Melanocyte of skin (primary cell): ENCODE measurements at places on chromosomes 11 and 22. TPM values are rescaled to one million over a fixed set of nuclear protein-coding genes. Genes with fewer than 3 reads are reported as not detected.

Gene EFCAB6
- total RNA-seq, result 0.33 and 0.77 TPM in 2 replicates

Gene MN1
- total RNA-seq, result under 0.01 and 0.36 TPM in 2 replicates

Gene SULT4A1
- not detected in 2 replicates for total RNA-seq

Gene CCDC73
- total RNA-seq, result under 0.01 TPM in 1 of 2 replicates, not detected in the other

Gene LINC01488
- not detected in 2 replicates for total RNA-seq

Gene SELENOM
- total RNA-seq, result 2.0 and 5.7 TPM in 2 replicates

Gene STK33
- under 0.01 TPM in 1 of 2 replicates, not detected in the other for total RNA-seq

Gene OR2AG1
- not detected in 2 replicates for total RNA-seq

Gene PRODH
- total RNA-seq, result 0.33 and 2.2 TPM in 2 replicates

Gene AQP11
- 2.0 and 4.3 TPM in 2 replicates for total RNA-seq

Gene LMO2
- under 0.01 and 0.15 TPM in 2 replicates for total RNA-seq

Gene SHISA8
- not detected in 2 replicates for total RNA-seq

Gene F2
- not detected in 2 replicates for total RNA-seq

Gene OR8B8
- total RNA-seq, result not detected in 2 replicates

Gene TRIM21
- total RNA-seq, result 68.6 and 100 TPM in 2 replicates

Gene HBE1
- total RNA-seq, result not detected in 2 replicates

Gene PDE2A
- 1.2 and 2.0 TPM in 2 replicates for total RNA-seq

Gene APLNR
- not detected in 2 replicates for total RNA-seq

Gene ZBTB16
- 0.31 and 0.67 TPM in 2 replicates for total RNA-seq

Gene DDX25
- under 0.01 and 0.15 TPM in 2 replicates for total RNA-seq

Gene OR52K2
- 0.34 TPM in 1 of 2 replicates, not detected in the other for total RNA-seq

Gene ACR
- total RNA-seq, result 0.36 TPM in 1 of 2 replicates, not detected in the other

Gene VSIG10L2
- total RNA-seq, result 0.15 TPM in 1 of 2 replicates, not detected in the other

Gene RAB38
- 248 and 260 TPM in 2 replicates for total RNA-seq

Gene PGA4
- total RNA-seq, result not detected in 2 replicates

Gene PANX3
- total RNA-seq, result not detected in 2 replicates

Gene NCAM1
- 0.62 and 1.7 TPM in 2 replicates for total RNA-seq

Gene ACER3
- total RNA-seq, result 10.3 and 18.9 TPM in 2 replicates

Gene DEPDC7
- total RNA-seq, result 19.3 and 29.1 TPM in 2 replicates

Gene KCNJ1
- total RNA-seq, result under 0.01 TPM in 1 of 2 replicates, not detected in the other
